ENCODE measurements at places on chromosomes 6 and 20.

DNA sequence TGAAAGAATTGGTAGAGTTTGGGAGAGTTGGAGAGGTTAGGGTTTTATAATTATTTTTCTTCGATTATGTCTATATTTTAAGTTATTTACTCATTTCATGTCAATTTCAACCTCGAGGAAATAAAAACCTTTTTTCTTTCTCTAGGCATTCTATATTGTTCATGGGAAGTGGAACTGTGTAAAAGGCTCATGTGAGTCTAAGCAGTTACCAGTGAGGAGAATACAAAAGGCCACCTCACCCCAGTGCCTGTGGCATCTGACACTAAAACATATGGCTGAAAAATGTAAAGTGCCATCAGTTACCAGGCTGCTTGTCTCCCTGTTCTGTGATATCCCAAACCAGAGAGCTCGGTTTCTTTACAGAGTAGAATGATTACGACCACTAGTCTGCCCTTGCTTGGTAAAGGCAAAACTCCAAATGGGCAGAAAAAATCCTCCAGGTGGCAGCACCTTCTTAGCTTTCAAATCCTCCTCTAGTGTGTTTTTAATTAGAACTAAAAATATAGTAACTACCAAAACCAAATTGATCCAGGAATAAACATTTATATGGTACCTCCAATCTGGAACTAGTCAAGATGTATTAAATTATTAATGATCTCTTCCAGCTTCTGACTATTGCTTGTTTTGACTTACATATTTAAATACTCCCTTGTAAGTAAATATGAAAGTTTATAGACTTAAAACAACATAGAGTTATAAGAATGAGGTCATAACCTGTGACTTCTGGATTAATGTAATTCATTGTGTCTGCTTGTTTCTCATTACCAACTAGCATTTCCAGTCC lies 122.6 kb upstream of the MCHR2 start:
- DNase-seq: peak; percentile 13

GRCh38 chr20:48143435-48144081 lies 358.3 kb upstream of the SULF2 start:
- no peak for DNase-seq

- peak; percentile 89 for DNase-seq
Measured at GRCh38 chr6:85464722-85465150, 14.9 kb downstream of the NT5E start.

GRCh38 chr6:36063318-36064060 lies 35.9 kb downstream of the MAPK14 start:
- no peak for DNase-seq

DNA sequence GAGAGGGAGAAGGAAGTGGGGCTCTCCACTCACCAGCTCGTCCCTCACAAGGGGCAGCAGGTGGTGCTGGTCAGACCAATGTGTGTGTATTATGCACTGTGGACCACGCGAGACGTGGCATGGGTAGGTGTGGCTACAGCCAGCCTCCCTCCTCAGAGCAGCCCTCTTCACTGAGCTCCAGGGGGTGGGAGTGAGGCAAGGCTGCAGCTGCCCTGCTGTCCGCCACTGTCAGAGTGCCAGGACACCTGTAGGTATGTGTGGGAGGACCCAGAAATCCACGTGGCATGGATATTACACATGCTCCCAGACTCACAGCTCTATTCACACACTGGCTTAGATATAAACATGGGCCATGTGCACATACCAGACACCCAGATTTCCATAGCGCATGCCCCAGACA lies 90.3 kb downstream of the VEGFA start:
- DNase-seq: no peak

GRCh38 chr6:129050086-129050485 lies 167.1 kb downstream of the LAMA2 start:
- DNase-seq: no peak

- no peak for DNase-seq
Measured at GRCh38 chr6:130693944-130694343, 133.3 kb upstream of the SMLR1 start.

DNA sequence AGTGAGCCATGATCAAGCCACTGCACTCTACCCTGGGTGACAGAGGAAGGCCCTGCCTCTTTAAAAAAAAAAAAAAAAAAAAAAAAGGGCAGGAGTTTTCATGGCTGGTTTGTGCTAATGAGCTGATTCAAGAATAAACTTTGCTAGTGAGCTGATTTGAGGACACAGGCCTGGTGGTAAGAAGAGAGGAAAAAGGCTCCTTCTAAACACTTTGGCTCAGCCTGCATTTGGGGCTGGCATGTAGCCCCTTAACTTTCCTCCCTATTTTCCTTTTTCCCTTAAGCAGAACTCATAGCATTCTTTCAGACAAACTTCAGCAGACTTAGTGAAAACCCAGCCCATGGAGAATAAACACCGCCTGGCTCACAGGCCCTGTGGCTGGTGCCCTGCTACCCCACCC lies 432.7 kb downstream of the PTPRT start:
- no peak for DNase-seq

DNA sequence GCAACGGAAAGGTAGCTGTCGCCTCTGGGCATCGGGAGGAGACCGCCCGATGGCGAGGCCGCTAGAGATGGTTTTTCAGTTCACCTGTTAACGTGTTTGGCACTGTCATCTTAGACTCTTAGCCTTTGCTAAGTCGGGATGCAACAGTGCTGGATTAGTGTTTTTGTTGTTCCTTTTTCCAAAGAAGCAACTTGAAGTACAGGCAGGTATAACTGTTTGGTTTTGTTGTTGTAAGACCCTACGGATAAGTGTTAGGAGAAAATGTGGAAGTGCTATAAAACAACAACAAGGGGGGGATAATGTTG lies 723 bp downstream of the MANEA start:
- DNase-seq: no peak

DNA sequence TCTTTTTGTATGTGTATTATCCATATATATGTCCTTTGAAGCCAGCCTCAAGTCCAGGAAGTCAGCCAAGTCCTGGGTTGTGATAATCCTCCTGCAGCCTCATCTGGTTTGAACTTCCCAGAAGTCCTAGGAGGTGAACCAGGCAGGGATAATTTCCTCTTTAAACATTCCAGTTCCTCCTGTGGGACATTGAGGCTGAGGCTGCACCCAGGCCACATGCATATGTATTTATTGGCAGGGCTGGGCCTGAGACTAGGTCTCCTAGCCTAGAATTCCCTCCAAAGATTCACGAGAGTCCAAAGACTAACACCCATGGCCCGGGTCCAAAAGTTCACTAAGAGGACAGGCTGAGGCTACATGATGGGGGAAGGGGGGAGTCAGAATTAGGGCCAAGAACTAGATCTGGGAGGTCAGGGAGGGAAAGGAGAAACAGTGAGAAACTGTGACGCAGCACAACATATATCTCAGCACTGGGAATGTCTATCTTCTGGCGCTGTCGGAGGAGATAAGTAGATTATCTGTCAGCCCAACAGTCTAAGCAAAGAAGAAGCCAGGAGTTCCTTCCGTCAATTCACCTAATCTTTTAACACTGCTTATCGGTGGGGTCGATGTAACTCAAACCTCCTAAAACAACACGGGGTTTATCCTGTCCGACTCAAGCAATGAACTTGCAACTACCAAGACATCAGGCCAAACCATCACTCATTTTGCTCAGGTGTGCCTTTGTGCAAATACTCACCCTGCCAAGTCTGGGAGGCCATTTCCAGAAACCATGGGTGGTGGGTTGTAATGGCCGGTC lies 43.3 kb downstream of the SNX5 start:
- DNase-seq: no peak

All from inflammatory macrophage treated with lipopolysaccharide for 4 hours (primary cell).